ENCODE measurements at places on chromosomes 5 and 9.

GRCh38 chr5:109247986-109248385, 161.8 kb downstream of the PJA2 start:
- no peak for DNase-seq

DNA sequence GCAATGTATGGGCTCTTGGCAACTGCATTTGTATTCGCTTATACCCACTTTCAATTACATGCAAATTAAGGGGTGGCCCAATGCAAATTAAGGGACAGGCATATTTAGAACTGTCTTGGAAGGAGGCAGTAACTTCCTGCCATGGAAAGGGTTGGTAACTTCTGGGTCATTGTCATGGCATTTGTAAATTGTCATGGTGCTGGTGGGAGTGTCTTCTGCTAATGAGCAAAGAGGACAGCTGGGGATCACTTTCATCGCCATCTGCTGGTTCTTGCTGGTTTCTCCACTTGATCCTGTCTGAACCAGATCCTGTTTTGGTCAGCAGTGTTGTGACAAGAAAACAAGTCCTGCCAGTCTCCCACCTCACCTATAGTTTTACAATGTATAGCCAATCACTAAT, 23.3 kb upstream of the UGT3A2 start:
- peak; percentile 11 for DNase-seq

DNA sequence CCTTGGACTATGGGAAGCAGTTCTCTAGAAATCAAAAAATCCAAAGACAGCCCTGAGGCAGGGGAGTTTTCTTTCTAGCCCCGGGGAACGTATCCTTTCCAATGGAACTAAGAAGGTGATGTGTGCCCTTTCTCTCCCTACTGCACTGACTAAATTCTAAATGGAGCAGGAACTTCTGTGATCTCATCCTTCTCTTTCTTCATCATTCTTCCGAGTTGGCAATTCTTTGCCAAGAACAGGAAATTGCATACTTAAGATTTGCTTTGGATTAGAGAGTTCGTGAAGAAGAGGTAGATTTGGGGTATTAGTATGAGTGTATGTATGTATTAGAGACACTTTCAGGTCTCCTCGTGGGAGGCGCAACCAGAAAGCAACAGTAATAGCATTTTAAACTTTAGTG, 178.0 kb upstream of the PIK3R1 start:
- no peak for DNase-seq

DNA sequence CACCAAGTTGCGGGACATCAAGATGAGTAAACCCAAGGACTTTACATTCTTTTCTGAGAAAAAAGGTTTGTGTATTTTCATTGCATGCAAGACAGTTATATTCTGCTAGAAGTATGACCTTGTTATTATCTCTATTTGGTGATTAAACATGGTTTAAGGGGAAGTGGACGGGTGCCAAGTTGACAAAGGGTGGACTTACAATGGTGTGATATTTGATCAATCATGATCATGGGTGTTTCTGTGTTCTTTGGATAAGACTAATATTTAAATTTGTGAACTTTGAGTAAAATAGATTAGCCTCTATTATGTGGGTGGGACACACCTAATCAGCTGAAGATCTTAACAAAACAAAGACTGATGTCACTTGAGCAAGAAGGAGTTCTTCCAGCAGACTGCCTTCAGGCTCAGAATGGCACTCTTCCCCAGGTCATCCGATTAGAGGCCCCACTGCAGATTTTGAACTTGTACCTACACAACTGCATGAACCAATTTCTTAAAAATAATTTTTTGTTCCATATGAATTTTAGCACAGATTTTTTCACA, 782.9 kb downstream of the CDH12 start:
- DNase-seq, result no peak

DNA sequence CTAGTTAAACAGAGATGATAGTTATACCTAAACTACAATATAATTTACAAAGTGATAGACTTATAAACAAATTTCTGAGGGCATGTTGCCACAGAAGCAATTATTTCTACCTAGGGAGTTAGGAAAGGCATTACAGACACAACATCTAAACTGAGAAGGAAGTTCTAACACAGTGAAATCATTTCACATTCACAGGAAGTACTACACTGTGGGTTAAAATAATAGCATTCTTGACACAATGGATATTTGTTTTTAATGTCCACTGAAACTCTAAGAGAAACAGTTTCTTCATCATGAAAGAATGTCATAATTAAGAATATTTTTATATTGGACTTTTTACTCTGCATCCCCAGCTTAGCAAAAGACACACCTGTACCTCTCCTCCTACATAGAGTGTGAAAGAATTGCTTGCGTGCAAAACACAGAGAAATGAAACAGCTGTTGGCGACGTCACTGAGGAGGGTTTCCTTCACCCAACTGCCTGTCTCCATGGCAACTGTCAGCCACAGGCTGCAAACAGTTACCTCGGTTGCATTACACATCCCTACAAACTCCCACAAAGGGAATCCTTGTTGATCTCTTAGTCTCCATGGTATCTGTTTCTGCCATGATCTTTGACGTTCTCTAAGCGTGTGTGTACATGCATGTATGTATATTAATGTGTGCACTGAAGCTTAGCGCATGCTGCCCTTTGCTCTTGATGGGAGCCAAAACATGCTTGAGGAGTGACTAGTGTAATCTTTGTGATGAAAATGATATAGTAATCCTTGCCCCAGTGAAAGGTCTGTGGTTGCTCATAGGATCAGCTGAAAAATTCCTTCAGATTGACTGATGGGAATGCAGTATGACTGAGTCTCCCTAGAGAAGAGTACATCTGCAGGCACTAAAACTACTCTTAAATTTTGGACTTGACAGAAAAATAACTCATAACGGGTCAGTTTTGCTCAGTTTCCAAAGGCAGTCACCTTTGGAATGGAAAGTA, 168.5 kb downstream of the ACTL7B start:
- peak; percentile 34 for DNase-seq

DNA sequence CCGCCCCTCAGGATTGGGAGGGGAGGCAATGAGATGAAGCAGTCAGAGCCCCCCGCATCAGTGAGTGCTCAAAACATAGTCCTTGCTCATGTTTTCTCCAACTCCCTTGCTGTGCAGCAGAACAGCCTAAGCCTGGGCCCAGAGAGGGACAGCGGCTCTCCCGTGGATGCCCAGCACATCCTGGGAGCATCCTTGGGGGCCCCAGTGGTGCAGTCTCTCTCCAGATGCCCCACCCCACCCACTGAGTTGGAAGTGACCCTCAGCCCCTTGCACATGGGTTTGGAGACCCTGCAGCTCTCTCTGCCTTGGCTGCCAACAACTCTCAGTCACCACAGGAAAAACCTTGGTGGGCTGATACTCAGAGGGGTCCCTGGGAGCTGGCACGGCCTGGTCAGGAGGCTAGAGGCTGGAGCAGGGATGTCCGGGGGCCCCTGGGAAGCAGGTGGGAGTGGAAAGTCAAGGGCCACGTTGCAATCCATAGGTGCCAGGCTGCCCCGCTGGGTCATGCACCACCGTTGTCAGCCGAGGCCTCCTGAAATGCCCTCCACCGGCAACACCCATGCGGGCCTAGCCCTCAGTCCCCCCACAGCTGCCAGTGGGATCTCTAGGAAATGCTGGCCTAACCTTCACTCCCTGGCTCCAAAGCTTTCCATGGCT, 242.5 kb downstream of the PBX3 start:
- DNase-seq, result no peak

GRCh38 chr5:138452720-138453119, 12.6 kb upstream of the EGR1 start:
- DNase-seq, result no peak

- no peak for DNase-seq
These were observed 91.9 kb downstream of the TMEM215 start for GRCh38 chr9:32875242-32875641.

DNA sequence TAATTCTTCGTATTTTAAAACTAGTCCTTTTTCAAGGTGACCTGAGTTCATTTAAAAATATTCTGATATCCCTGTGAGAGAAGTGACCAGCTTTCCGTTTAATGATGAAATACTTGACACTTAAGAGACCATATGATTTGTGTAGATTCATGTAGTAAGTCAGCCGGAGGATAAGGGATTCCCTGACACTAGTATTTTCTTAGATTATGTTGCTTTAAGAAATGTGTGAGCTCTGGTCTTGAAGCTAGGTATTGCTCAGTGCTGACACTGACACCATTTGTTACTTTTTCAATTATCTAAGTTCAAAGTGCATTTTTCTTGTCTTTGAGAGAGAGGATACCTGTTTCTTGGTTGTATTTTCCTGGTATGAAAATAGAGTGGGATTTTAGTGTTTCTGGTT, 4.2 kb downstream of the NIPBL start:
- DNase-seq, result no peak

DNA sequence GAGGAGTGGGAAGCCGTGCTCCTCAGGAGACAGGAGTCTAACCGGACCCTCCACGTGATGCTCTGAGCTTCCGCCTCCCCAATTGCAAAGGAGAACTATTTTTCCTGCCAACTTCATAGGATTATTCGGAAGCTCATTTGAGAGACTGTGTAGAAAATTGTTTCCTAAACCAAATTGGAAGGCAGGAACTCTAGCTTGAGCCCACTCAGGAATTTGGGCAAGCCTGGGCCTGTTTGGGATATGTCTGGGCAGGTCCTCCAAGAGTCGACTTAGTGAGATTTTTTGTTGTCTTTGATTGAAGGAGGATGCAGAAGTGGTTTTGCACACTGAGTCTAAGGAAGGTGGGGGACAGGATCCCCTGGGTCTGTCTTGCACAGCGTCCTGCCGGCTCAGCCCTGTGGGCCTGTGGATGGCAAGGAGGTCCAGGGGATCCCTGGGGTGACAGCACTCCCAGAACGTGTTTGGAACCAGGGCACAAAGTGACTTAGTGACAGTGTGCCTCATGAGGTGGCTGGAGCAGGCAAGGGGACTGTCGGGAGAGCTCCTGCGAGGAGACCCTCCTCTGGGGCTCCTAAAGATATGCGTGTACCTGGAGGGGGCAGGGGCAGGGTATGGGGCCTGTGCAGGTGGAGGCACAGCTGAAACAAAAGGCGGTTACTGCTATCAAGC, 283.3 kb downstream of the NSG2 start:
- DNase-seq, result peak; percentile 62

GRCh38 chr9:14075218-14075617, 238.7 kb downstream of the NFIB start:
- no peak for DNase-seq

DNA sequence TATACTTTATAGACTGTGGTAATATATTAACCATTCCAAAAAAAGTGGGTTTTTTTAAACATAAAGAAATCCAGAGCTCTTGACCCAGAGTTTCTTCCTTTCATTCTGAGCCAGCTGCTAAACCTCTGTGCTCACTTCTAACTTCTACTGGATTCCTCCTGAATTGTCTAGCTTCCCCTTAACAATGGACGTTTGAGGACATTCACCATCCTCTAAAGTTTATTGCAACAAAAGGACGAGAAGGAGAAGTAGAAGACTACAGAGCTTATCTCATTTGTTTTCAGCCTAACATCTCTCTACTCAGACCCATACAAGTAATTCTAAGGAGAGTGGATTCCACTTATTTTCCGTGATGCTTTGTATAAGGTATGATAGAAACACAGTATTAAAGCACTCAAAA, 284.2 kb downstream of the MAST4 start:
- DNase-seq, result no peak

GRCh38 chr9:115548609-115549260, 430.8 kb upstream of the TNC start:
- peak; percentile 72 for DNase-seq

GRCh38 chr5:53087621-53088121, 21.9 kb downstream of the MOCS2 start:
- DNase-seq, result no peak

DNA sequence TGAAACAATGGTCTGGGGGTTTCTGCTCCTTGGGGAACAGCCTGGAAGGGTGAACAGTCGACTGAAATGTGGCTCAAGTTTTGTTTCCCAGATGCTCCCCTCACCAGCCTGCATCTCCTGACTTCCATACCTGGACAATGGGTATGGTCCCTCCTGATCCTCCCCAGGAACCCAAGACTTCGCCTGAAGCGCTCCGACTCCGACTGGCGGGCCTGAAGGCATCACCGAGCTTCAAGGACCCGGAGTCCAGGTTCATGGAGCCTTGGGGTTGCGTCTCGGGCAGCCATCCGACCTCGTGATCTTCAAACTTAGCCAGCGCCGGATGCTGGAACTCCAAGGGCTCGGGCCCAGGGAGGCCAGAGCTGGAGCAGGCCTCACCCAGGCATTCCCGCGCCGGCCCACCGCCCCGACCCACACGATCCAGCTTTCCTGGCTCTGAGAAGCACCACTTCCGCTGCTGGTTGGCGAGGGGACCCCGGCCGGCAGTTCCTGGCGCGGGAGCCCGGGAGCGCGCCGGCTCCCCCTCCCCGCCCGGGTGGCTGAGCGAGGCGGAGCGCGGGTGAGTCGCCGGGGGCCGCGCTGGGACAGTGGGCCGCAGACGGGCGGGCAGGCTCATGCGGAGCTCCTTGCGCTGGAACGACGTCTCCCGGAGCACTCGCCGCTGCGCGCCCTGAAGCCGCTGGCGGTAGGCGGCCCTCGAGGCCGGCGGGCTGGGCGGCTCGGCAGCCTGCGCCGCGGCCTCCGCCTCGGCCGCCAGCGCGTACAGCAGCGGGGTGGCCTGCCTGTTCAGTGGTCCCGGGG, 5.2 kb downstream of the SHROOM1 start:
- DNase-seq, result no peak

GRCh38 chr5:124736805-124737188, 9.6 kb downstream of the ZNF608 start:
- no peak for DNase-seq

GRCh38 chr5:177350776-177351391, 584 bp downstream of the LMAN2 start:
- peak; percentile 2 for DNase-seq

DNA sequence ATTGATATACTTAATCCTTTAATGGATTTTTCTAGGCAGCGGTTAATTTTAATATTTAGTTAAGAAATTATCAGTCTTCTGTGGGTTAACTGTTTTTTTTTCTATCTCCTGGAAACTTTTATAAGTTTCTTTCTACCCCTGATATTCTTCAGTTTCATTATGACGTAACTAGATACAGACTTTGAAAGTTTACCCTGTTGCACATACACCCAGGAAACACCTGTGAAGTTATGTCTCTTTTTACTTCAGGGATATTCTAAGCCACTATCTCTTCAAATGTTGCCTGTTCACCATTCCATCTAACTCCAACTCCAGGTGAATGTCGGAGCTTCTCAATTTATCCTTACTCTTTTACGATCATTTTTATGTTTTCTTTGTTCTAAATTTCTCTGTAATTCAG, 329.0 kb downstream of the ICE1 start:
- no peak for DNase-seq

DNA sequence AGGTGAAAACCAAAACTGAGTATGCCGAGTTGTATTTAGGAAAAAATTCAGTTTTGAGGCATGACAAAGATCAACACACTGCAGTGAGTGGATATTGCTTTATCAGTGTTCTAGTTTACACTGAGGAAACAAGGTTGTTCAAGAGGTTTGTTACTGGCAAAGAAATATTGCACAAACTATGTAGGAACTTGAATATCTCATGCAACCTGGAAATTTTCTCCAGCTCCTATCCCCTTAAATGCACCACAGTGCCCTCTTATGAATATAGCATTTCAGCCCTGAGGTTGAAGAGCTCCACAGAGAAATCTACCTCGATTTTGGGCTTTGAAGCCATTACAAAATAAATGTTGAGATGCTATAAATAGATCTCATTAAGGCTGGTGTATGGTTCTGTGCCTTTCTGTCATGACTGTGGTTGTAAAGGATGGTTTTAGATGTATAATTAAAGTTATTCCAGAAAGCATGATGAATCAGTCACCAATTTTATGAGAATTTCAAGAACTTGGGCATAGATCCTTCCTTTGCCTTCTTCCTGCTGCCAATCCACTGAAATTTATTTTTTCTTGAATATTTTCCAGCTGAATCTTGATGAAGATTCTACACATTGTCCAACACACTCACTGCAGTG, 159.3 kb downstream of the SPATA31D1 start:
- no peak for DNase-seq

All from fibroblast of lung (primary cell).